ENCODE measurements at places on chromosomes 5 and 9.

- DNase-seq: no peak
Measured at GRCh38 chr5:125129151-125129806, 382.8 kb upstream of the ZNF608 start.

- no peak for DNase-seq
Measured at GRCh38 chr9:134420974-134421432, 94.7 kb downstream of the RXRA start.

- DNase-seq: no peak
Measured at GRCh38 chr9:136467766-136468165, 15.1 kb downstream of the SEC16A start.

GRCh38 chr5:146284016-146284415 lies 54.6 kb upstream of the POU4F3 start:
- DNase-seq: no peak

GRCh38 chr5:11602298-11602697 lies 301.9 kb downstream of the CTNND2 start:
- DNase-seq: no peak

DNA sequence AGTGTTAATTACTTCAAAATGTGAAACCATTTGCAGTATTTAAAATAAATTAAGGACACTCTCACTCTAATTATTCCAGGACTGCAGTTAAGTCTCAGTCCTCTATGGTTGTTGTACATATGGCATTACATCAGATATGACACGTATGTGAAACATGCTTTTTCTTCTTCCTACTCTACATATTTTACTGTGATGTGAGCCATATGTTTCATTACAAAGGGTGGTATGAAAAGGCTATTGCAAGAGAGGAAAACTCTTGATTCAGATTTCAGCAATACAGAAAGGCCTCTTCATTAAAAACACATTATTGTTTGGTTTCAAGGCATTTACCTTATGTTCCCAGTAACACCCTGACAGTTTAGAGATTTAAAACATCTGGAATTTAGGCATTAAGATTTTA lies 964.5 kb upstream of the DMAC1 start:
- DNase-seq: no peak

Data from activated CD8-positive, alpha-beta memory T cell treated with anti-CD3 and anti-CD28 coated beads for 4 hours (primary cell).